ENCODE measurements at places on chromosomes 12 and 14.

GRCh38 chr14:72775923-72776554 is 117.9 kb downstream of the DPF3 start:
- DNase-seq = no peak

- DNase-seq = no peak
These were observed 33.6 kb downstream of the GYS2 start for GRCh38 chr12:21571046-21571445.

GRCh38 chr14:34257505-34257904 is 204.5 kb downstream of the SPTSSA start:
- DNase-seq = peak; percentile 67

DNA sequence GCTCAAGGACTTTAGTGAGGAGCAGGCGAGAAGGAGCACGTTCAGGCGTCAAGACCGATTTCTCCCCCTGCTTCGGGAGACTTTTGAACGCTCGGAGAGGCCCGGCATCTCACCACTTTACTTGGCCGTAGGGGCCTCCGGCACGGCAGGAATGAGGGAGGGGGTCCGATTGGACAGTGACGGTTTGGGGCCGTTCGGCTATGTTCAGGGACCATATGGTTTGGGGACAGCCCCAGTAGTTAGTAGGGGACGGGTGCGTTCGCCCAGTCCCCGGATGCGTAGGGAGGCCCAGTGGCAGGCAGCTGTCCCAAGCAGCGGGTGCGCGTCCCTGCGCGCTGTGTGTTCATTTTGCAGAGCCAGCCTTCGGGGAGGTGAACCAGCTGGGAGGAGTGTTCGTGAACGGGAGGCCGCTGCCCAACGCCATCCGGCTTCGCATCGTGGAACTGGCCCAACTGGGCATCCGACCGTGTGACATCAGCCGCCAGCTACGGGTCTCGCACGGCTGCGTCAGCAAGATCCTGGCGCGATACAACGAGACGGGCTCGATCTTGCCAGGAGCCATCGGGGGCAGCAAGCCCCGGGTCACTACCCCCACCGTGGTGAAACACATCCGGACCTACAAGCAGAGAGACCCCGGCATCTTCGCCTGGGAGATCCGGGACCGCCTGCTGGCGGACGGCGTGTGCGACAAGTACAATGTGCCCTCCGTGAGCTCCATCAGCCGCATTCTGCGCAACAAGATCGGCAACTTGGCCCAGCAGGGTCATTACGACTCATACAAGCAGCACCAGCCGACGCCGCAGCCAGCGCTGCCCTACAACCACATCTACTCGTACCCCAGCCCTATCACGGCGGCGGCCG is 1.1 kb downstream of the PAX9 start:
- DNase-seq = peak; percentile 65

GRCh38 chr14:45068396-45068795 is 15.5 kb upstream of the PRPF39 start:
- DNase-seq = no peak

- no peak for DNase-seq
These were observed 69.7 kb downstream of the CIT start for GRCh38 chr12:119807380-119807779.

- DNase-seq = no peak
These were observed 81.8 kb downstream of the DUSP6 start for GRCh38 chr12:89270548-89270947.

GRCh38 chr12:14776236-14776961 is 26.9 kb downstream of the WBP11 start:
- DNase-seq = no peak

GRCh38 chr14:51527073-51527472 is 124.6 kb upstream of the FRMD6 start:
- no peak for DNase-seq

- no peak for DNase-seq
These were observed 64.1 kb downstream of the STON2 start for GRCh38 chr14:81336009-81336408.

DNA sequence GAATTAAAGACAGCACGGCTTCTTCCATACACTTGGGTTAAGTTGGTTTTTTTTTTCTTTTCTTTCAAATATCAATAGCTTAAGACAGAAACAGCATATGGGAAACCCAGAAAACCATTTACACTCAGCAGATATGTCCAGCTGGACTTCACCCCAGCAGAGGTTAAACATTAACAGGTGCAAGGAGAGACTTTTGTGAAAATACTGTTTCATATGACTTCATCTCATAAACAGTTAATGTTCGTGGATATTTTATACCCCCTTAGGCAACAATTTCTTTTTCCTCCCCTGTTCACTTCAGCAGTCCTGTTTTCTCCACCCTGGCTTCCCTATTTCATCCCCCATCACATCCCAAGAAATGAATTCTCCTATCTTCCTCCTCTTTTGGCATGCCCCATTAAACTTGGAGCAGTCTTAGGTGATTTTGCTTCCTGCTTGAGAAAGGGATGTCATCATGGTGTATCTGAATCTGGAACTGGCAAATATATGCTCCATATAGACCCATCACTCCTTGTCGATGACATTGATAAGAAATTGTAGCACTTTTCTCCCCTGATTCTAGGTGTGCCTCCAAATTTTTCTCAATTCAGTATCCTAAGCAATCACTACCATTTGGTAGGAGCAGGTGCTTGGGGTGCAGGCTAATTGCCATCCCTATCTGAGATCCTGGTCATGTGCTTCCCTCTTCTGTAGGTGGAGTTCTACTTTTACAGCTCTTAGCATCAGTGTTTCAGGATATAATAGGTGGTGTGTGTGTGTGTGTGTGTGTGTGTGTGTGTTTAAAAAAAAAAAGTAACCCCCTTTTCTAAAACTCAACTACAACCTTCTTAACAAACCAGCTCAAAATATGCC is 67.9 kb downstream of the BMP4 start:
- no peak for DNase-seq

- DNase-seq = peak; percentile 53
These were observed 747 bp downstream of the IRF2BPL start for GRCh38 chr14:77027538-77028383.

GRCh38 chr14:23085458-23085857 is 9.5 kb downstream of the ACIN1 start:
- peak; percentile 54 for DNase-seq

DNA sequence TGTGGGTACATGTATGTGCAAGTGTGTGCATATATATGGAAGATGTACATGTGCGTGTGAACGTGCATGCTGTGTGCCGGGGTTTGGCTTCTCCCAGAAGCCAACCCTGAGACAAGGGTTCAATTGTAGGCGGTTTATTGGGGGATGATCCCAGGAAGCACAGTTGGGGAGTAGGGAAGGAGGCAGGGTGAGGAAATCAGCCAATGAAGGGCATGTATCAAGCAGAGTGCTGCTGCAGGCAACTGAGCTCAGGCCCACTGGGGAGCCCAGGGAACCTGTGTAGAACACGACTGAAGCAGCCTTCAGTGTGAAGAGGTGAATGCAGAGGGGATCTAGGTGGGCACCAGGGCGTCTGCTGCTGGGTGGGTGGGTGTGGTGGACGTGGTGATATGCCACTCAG is 21.6 kb downstream of the SYNDIG1L start:
- DNase-seq = no peak

GRCh38 chr12:43062201-43062895 is 472.8 kb upstream of the PRICKLE1 start:
- DNase-seq = no peak

DNA sequence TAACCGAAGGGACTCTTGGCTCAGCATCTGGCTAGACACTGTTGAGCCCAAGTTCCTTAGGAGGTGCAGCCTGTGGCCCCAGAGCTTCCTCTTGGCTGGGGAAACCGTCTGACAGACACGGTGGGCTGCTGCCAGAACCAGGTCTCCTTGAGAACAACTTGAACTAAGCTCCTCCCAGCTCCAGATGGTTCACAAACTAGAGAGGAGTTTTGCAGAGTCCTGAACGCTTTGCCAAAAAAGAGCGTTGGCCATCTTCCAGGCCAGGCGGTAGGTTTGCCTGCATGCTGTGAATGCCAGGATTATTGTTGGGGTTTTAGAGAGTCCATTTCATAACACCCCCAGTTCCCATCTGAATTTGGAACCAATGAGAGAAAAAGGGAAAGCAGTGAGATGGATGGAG is 399.8 kb downstream of the RGS6 start:
- DNase-seq = no peak

- DNase-seq = no peak
These were observed 38.2 kb upstream of the MTHFD1 start for GRCh38 chr14:64349741-64350490.

DNA sequence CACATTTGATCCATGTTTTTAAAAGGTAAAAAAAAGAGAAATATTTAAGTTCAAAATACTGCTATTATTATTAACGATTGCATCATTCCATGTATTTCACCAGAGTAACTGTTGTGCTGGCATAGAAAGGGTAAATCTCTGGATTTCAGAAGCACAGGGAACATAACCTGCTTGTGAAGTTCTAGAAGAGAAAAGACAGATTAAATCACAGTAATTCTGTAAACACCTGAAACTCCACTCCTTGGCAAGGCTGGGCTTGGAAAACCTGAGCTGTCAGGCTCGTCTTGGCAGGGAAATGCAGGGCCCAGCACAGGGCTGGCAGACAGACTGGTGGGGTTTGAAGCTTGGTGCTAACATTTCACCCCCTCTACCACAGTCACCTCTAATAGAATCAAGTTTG is 35.1 kb downstream of the SVOP start:
- peak; percentile 7 for DNase-seq

DNA sequence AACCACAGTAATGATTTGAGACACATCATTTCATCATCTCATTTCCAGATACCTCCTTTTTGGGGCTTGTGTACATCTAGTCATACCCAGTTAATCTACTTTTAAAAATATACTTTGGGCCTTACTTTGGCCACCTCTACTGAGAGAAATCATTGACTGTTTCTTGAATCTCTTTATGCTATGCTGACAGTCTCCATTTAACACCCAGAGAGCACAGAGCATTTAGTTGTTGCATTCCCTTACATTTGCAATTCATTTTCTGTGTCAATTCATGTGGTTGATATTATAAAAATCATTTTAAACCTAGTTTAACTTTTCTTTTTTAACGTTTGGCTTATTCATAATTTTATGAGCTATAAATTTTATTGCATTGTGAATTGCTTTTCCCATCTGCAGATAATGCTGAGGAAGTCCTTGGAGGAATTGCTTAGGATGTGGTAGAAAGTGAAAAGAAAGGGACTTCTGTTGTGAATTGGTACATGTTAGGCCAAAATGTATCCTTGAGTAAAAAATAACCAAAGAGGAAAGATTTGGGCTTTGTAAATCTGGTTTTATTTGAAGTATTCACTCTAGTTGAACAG is 17.0 kb upstream of the SLC15A5 start:
- DNase-seq = no peak

DNA sequence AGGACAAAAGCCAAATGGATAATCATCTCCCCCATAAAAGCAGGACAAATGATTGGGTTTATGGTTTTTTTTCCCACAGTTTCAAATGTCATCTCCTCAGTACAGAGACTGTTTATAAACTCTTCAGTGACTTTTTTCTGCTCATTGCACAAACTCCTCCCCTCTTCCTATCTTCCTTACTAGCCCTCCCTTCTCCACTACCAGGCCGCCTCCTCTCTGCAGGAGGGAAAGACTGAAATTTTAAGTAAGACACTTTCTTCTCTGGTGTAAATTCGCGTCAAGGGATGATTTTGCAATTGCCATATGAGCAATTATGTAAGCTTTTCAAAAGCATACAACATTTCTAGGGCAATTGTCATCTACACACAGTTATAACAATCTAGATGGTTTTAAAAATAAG is 37.0 kb downstream of the BTG1 start:
- peak; percentile 47 for DNase-seq

- DNase-seq = no peak
These were observed 20.8 kb downstream of the HSP90AA1 start for GRCh38 chr14:102066041-102066451.

- DNase-seq = no peak
These were observed 46.7 kb downstream of the SMUG1 start for GRCh38 chr12:54142114-54142475.

DNA sequence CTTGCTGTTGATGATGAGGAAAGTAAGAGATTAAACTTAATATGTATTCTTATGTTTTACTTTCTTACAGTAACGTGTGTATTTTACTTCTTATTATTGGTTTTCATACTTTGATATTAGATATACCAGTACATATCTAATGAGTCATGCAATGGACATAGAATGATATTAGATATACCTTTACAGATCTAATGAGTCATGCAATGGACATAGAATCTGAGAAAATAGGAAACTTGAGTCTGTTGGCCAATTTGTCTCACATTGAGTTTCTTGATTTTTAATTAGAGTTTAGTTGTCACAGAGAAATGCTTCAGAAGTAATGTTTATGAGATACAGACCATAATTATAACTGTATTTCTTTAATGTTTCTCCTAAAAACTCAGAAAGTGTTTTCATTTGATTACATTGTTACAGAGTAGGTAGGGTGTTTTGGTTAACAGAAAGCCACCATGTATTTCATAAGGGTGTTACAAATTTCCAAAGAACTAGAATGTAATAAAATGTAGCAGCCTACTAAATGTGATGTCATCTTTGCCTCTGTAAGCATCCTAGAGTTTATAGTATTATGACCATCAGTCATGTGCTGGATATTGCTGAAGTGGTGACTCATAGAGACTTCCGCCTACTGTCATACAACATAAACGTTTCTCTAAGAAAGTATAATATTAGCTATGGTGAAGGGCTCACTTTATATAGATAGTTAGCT is 3.0 kb downstream of the GAS2L3 start:
- peak; percentile 85 for DNase-seq

DNA sequence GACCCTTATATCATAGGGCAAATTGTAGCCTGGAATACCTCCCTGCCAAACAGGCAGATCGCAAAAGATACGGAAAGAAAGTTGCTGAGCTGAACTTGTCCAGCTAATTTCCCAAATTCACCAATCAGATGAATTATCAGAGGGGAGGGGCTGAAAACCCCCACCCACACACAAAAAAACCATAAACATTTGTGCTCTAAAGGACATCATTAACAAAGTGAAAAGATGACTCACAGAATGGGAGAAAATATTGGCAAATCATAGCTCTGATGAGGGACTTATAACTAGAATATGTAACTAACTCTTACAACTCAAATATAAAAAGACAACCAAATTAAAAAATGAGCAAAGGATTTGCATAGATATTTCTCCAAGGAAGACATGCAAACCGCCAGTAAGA is 36.3 kb downstream of the PTHLH start:
- peak; percentile 18 for DNase-seq

DNA sequence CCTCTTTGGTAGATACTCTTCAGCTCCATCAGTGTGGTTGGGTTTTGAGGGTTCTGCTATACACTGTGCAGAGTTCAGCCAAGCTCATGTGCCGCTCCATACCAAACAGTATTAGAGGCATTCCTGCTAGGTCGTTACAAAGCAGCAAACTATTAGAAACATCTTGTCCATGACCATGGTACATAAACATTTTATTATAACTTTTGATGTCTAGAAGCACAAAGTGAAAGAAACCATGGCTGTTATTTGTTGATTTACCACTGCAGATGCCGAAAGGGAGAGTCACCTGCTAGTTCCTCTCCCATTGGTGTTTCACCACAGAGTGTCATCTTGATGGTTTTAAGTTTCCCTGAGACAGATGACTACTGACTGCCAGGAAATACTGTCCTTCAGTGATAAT is 242.0 kb downstream of the ADAMTS20 start:
- DNase-seq = peak; percentile 11

- DNase-seq = peak; percentile 36
These were observed 67.2 kb downstream of the KDM2B start for GRCh38 chr12:121513464-121514183.

GRCh38 chr14:54603362-54603761 is 36.4 kb downstream of the SAMD4A start:
- DNase-seq = peak; percentile 80

Data from epithelial cell of esophagus (primary cell).